ENCODE measurements at places on chromosomes 1 and 21.

DNA sequence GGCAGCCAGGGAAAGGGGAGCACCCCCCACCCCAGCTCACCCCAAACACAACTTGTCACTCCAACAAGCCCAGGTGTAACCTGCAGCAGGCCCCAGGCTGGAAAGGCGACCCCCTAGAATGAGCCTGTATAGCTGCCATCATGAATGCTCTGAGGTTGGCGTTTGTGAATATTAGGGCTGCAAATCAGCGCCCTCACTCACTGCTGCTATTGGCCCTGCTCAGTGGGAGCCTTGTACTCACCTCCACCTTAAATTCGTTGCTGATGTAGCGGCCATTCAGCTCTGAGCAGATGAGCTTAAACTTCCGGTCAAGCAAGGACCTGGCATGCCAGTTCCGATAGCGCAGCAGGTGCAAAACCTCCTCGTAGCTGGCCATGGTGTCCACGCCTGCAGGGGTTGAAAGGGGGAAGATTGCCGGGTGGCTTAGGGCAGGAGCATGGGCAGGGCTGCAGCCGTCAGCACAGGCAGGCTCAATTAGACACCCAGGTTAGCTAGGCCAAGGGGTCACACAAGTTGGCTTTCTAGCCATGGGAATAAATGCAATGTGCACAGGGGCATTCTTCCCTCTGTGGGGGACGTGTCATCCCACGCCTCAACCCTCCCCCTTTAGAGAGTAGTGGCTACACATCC, 81.7 kb downstream of the PIK3CD start:
- no peak for DNase-seq

- no peak for DNase-seq
These were observed 556 bp downstream of the WDR77 start for GRCh38 chr1:111448482-111448917.

DNA sequence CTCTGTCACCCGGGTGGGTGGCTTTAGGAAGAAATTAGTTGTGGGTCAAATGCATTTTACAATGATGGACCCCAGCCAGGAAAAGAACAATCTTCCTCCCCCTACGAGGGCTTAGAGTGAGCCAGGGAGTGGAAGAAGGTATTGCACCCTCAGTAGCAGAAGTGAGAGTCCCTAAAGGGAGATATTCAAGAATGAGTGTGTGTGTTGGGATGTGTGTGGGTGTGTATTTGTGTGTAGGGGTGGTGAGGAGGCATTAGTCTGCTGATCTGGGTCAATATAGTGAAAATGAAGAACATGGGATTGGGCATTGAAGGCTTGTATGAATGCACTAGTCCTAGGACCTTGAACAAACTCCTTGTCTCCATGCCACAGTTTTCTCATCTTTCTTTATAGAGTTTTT, 85.2 kb upstream of the RUNX1 start:
- DNase-seq = no peak

- no peak for DNase-seq
These were observed 321.9 kb downstream of the SETD4 start for GRCh38 chr21:35738347-35738961.
